ENCODE measurements at places on chromosomes 1 and 21. TPM values are rescaled to one million over a fixed set of nuclear protein-coding genes. Genes with fewer than 3 reads are reported as not detected.

Gene RXRG
- not detected for total RNA-seq

Gene MAEL
- total RNA-seq = not detected

Gene ELF3
- total RNA-seq = 70.2 TPM

Gene OPTC
- not detected for total RNA-seq

Gene PKNOX1
- 8.1 TPM for total RNA-seq

- DNase-seq = no peak
- H3K27me3 ChIP-seq = no peaks in the 10 kb centered on the region
- no peak overlapping the region for H3K27ac ChIP-seq
- H3K4me1 ChIP-seq = peaks cover 76% of the 10 kb centered on the region
- H3K36me3 ChIP-seq = no peaks in the 10 kb centered on the region
Observed at GRCh38 chr1:6357243-6357936, 36.2 kb downstream of the ACOT7 start.

DNA sequence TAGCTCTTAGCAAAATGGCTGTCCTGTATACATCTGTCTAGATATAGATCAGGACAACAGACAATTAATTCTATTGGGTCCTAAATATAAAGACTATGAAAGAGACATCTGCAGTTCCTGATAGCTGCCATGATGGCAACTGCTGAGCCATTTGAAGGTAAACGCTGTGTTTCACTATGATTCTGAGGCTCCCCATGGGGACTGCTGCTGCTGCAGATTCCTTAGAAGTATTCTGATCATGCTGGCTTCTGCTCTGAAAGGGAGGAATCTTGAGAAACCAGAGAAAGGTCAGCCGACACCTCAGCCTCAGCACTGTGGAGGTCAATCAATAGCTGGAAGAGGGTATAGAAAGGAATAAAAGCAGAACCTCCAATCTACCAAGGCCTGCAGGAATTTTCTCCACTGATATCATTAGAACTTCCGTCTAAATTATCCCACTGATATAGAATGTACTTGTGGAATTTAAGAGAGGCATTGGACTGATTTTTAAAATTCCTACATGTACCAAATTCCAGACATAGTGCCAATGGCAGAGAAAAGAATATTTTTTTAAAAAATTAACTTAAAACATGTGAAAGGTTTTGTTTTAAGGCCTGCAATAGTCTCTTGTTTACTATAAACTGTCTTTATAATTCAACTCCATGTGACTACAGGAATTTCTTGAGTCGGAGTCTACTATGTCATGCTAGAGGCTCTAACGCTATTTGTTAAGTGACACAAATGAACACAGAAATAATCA, 53.2 kb downstream of the DDAH1 start:
- H3K27me3 ChIP-seq = no peaks in the 10 kb centered on the region
- DNase-seq = no peak
- H3K27ac ChIP-seq = no peak overlapping the region

DNA sequence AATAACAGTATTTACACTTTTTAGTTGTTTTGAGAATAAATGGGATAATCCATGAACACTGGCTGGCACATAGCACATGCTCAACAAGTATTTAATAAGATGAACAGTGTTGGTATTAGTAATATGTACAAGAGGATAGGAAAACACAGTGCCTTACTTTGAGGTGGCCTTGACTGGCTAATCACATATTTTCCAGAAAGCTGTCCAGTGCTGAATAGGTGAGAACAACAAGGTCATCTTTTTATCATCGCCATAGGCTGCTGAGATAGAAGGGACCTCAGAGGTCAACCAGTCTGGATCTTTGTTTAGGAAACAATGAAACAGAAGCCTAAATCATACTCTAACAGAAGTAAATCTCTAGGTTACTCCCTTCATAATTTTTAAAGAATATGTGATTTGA, 89.7 kb upstream of the BCL9 start:
- H3K4me1 ChIP-seq = no peaks in the 10 kb centered on the region
- no peak overlapping the region for H3K27ac ChIP-seq
- no peak overlapping the region for H3K4me3 ChIP-seq
- no peaks in the 10 kb centered on the region for H3K27me3 ChIP-seq

- no peak for DNase-seq
- H3K27me3 ChIP-seq = no peaks in the 10 kb centered on the region
- no peaks in the 10 kb centered on the region for H3K36me3 ChIP-seq
- H3K4me3 ChIP-seq = no peak overlapping the region
Observed at GRCh38 chr1:56533197-56533596, 46.2 kb downstream of the PLPP3 start.

- H3K4me3 ChIP-seq = no peak within 1 kb of the TSS
- DNase-seq = no peak
- no peaks in the 10 kb centered on the region for H3K36me3 ChIP-seq
- peak within 1 kb of the TSS; percentile 43 for H3K27ac ChIP-seq
- H3K27me3 ChIP-seq = no peaks in the 10 kb centered on the region
Observed at GRCh38 chr1:84143796-84144565, at the start of gene PRKACB. Gene PRKACB, plus strand, starts transcription at chr1:84144271. Its CDS starts 91 bp downstream, at chr1:84144362.
